Natural killer cell (primary cell): ENCODE measurements at places on chromosomes 2 and 18.

- no peak for DNase-seq
Observed at GRCh38 chr2:20485612-20486388, 38.9 kb downstream of the RHOB start.

DNA sequence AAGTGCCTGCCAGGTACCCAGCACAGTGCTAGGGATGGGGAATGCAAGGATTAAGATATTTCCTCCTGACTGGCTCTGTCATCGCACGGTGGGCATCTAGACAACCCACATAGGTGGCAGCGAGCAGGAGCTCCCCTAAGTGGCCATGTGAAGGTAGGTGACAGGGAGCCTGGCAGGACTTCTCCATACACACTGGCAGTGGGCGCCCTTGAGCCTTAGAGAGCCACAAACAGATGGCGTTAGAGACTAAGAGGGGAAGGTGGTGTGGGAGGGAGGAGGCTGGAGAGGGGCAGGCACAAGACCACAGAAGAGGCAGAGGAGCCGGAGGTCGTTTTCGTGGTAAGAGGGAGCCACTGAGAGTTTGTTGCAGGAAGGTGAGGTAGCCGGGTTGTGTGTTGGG lies 15.2 kb downstream of the PRELID3A start:
- DNase-seq = no peak

DNA sequence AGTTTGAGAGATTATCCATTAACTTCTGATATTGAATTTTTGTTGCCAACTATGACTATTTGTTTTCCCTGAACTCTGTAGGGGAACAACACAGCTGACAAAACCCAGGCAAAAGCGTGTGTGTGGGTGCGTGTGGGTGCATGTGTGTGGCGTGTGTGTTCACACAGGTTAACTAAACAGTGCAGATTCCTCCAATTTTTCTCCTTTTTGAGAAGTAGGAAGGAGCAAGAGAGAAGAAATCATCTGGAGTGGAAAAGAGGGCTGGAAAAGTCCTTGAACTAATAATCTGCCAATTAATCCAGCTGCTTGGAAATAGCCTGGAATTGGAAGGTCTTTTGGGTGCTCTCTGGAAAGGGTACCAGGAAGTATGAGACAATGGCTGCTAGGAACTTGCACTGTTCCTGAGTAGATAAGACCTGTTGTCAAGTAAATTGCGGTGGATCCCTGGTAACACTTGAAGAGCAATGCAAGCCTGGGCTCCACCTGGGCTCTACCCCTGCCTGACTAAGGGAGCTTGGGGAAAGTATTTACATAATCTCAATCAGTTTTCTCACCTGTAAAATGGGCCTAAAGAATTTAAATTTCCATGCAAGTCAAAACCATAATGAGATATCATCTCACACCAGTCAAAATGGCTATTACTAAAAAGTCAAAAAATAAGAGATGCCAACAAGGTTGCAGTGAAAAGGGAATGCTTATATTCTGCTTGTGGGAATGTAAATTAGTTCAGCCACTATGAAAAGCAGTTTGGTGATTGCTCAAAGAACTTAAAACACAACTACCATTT lies 40.5 kb upstream of the IL1R1 start:
- no peak for DNase-seq

GRCh38 chr2:230441227-230441897 lies 25.4 kb downstream of the SP100 start:
- DNase-seq = peak; percentile 74

DNA sequence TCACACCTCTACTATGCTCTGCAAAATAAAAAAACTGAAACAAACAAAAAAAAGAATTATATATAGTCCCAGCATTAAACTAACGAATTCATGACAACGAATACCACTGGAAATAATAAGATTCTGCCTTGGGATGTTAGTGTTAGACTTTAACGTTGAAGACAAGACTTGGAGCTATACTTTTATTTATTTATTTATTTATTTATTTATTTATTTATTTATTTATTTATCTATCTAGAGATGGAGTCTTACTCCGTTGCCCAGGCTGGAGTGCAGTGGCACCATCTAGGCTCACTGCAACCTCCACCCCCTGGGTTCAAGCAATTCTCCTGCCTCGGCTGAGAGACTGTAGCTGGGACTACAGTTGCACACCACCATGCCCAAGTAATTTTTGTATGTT lies 27.2 kb upstream of the PAPOLG start:
- no peak for DNase-seq

GRCh38 chr2:73386342-73386868 lies 769 bp downstream of the ALMS1 start:
- DNase-seq = no peak

DNA sequence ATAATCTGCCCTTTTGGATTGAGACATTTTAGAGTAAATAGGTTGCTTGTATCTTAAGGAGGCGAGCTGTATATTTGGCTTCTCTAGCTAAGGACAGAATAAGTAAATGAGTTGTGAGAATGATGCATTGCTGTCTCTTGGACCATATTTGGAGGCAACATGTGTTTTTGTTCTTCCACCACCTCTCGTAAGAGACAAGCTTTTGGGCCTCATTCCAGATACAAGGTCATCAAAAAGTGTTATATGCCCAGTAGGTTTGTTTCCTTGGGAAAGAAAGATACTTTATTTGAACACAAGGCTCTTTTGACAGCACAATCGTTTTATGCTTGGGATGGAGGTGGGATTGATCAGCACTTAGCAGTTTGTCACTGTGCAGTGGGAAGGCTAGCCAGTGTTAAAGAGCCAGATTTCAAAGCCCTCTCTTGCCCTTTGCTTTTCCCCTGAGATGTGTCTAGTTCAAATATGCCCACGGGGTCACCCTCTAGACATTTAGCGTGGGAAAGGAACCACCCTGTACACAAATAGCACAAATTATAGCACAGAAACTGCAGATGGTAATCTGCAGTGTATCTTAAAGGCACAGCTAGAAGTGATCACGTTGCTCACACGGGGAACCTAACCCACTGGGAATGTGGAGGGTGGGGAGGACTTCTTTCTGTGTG lies 131.3 kb downstream of the MAP4K4 start:
- no peak for DNase-seq

- no peak for DNase-seq
Observed at GRCh38 chr2:160647967-160648685, 154.5 kb upstream of the RBMS1 start.

GRCh38 chr2:235595422-235596010 lies 101.7 kb downstream of the AGAP1 start:
- DNase-seq = peak; percentile 42

- DNase-seq = peak; percentile 19
Observed at GRCh38 chr2:95314964-95315611, 17.9 kb downstream of the KCNIP3 start.

- DNase-seq = no peak
Observed at GRCh38 chr18:58863539-58864145, 1.0 kb upstream of the ZNF532 start.

DNA sequence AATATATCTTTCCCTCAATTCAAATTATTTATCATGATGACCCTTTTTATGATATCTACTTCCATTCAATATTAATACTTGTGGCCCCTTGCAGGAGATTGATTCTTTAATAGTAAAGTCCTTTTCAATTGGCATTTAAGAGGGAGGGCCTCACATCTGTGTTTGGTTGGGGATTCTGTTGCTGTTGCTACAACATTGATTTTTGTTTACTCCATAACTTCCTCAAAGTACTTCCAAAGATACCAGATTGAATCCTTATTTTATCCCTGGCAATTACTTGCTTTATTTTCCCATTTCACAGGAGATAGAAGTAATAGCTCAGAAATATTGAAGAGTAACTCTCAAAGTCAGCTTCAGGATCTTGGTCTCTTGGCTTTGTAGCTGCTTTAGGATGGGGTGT lies 32.8 kb downstream of the MEIS1 start:
- DNase-seq = no peak

DNA sequence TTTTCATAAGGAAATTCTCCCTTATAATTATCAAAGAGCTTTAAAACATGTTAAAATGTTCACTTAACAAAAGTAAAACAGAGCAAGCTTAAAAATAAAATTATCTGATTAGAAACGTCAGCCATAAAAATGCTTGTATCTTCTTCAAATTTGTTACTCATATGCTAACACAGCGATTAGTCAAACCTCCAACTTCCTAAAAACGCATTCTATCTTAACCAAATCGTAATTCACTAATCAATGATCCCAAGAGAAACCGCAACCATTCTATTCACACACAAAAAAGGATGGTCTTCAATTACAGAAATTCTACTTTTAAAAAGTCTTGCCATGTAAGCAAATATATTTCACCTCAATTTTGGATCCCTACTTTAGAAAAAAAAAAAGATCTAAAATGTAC lies 1.9 kb downstream of the STK17B start:
- no peak for DNase-seq

GRCh38 chr18:25141399-25141798 lies 210.6 kb downstream of the ZNF521 start:
- DNase-seq = no peak

DNA sequence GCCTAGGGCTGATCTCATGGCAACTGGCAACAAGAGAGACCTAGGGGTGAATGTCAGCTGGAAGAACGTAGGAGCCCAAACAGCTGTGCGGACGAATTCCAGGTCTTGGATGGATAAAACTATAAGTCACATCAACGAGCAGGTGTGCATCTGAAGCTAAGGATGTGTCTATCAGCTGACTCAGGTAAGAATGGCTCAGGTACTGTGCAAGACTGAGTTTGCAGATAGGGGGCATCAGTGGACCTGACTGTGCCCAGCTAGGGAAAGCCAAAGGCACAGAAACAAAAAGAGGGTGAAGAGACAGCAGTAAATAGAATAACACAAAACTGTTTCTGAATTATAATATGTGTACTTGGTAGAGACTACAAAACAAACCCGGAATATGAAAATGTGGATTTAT lies 357.3 kb downstream of the ZEB2 start:
- DNase-seq = no peak

GRCh38 chr2:190470256-190470826 lies 62.2 kb downstream of the MFSD6 start:
- DNase-seq = no peak

DNA sequence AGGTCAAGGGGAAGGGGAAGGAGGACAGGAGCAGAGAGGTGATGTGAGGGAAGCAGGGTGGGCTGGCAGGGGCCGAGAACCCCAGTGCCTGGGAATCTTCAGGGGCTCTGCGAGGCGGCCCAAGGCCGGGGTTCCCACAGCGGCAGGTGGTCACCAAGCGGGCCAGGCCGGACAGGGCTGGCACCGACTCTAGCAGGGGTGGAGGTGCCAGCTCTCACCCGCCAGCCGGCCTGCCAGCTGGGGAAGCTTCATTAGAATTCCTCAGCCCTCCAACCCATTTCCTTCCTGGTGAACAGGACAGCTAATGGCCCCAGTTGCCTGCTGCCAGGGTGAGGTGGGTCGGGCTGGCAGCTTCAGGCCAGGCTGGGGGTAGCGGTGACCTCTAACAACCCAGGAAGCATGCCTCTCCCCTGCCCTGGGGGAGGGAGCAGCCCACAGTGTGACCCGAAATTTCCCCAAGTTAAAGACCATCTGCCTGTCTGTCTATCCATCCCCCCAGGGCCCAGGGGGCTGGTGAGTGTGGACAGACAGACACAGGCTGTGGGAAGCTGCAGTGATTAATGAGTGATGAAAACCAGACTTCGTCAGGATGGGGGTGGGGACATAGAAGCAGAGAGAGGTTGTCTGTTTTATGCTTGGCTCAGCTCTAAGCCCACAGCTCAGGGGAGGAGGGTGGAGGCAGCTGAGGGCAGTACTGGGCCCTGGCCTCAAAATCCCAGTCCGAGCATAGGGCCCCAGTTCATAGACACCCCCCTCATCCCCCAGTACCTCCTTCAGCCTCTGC lies 144.1 kb downstream of the ZFP36L2 start:
- no peak for DNase-seq

GRCh38 chr2:16614314-16614860 lies 51.2 kb downstream of the CYRIA start:
- DNase-seq = no peak

- DNase-seq = no peak
Observed at GRCh38 chr2:120538691-120539423, 192.9 kb downstream of the INHBB start.

GRCh38 chr18:34543945-34544344 lies 166.2 kb upstream of the DTNA start:
- DNase-seq = no peak

DNA sequence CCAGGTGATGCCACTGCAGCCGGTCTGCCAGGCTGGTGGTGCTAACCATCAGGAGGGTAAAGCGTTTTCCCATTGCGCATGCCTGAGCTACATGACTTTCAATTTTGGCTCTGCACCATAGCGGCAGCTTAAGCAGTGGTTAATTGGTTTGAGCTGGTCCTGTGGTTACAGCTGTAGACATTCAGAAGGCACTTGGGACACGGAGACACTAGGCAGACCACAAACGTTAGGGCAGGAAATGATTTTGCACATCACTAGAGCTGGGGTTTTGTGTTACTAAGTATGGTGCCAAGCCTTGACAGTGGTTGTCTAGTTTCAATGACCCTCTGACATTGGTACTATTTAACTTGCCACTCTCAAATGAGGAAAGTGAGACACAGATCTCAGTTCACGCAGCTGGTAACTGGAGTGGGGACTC lies 28.9 kb upstream of the CNOT11 start:
- peak; percentile 76 for DNase-seq

DNA sequence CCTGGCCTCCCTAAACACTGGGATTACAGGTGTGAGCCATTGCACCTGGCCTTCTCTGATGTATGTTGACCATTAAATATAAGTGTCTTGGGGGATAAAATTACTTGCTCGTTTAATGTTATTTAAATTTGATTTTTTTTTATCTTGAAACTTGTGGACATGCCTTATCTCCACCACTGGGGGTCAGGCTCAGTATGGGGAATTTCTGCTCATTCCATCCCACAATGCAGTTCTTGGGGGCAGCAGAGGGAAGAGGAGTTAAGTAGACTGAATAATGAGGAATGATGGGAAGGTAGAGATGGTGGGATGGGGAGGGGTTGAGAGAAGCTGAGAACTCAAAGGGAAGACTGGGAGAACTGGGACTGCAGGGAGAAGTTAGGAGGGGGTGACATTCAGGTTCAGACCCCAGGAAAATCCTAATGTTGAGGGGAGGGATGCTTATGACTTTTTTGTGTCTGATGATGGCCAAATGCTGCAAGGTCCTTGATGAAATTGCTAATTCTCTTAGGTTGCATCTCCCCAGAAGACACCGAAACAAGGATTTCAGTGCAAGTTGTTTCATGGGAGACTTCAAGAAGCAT lies 174.2 kb downstream of the MIB1 start:
- DNase-seq = no peak

DNA sequence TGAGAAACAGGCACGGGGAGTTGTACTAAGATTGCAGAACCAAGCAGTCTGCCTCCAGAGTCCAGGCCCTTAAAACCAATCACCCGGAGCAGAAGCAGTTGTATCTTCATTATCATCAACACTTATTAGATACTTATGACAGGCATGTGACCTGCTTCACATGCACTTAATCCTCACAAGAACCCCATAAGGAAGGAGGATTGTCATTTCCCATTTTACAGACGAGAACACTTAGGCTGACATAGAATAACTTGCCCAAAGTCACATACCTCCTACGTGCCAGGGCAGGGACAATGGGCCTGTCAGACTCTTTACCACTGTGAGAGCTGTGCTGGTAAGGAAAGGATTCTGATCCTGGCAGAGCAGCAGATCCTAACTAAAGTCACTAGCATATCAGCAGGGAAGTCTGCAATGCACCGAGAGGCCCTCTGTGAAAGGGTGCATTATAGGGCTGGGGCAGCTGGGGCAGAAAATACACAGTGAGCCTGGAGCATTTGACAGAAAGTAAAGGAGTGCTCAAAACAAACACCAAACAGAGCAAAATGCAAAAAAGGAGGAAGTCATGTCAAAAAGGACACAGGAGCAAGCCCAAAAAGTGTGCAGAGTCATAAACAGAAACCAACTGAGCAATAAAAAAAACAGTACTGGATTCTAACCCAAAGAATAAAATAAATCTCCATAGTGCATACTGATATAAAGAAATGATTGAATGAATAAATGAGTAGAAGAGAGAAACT lies 55.9 kb upstream of the SP3 start:
- DNase-seq = no peak
